Heart left ventricle (tissue), 16 donors: ENCODE measurements at places on chromosomes 13 and 19. TPM values are rescaled to one million over a fixed set of nuclear protein-coding genes. Genes with fewer than 3 reads are reported as not detected.

DNA sequence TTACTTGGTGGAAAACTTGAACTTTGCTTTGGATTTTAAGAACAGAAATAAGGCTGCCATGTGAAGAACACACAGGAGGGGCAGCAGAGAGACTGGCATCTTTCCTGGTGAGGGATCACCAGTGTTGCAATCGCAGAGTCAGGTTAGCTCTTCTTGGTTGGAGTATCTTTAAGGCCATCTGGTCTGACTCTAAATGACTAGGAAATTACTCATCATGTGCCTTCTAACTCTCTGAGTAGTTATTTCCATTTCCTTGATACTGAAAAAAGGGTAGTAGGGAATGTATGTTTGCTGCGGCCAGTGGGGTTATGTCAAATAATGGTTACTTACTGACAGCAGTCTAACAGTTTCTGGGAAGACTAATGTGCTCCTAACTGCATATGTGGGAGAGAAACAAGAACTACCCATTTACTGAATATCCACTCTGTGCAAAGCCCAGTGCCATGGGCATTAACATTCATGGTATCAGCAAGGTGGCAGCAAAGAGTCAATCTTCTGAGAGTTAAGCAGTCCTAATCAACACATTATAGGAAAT, 122.1 kb downstream of the COG6 start:
- DNase-seq = no peak

The ZNF550 gene
- total RNA-seq = 3.6 TPM

The SMIM24 gene
- not detected for total RNA-seq

DNA sequence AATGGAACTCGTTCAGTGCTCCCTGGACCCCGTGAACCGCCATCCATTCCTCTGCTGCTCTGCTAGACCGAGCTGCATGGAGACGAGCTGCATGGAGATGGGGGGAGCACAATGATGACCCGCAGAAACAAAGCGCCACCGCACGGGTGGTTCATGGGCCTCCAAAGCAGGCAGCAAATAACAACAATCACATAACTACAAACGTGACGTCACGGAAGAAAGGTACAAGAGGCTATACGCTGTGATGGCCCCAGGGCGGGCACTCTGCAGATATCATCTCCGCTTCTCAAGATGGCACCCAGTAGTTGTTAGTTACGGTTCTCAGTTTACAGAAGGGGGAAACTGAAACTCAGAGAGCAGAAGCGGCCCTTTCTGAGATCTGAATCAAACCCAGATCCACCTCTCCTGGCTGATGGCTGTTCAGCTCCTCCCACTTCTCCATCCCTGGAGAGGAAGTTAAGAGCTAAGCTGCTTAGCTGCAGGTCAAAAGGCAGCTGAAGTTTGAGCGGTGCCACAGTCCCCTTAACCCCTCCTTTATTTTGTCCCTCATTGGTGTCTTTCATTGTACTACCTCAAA, 1.7 kb downstream of the ATP13A1 start:
- DNase-seq = no peak

DNA sequence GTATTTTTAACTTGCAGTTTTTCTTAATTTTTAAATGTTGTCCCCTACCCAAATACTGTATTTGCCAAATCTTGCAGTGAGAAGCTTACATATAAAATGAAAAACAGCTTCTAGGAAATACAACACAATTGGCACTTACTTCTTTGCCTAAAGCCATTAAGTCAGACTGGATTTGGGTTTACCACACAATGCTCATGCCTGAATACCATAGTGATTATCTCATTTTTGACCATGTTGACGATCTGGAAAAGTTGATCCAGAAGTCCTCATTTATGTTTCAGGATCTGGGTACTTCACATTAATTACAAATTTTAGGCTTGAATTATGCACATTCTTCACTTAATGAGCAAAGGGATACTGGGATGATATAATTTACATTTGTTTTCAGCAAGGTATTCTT, 2.4 kb downstream of the RNF6 start:
- no peak for DNase-seq
